ENCODE measurements at places on chromosomes 5 and 9. TPM values are rescaled to one million over a fixed set of nuclear protein-coding genes. Genes with fewer than 3 reads are reported as not detected.
A peak's percentile ranks its signal among the peaks of the same experiment; 100 is the strongest.

DNA sequence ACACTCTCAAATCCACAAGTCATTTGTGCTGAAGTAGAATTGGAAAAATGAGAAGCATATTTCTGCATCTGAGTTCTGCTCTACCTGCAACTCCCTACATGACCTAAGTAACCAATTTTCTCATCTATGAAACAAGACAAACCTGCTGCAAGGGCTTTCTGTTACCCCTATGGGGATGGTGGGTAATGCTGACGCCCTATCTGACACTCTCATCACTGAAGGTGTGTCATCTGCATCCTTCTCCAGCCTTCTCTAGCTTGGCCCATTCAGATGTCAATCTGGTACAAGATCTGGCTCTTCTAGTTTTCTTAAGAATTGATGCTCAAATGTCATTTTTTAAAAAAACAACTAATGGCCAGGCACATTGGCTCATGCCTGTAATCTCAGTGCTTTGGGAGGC, 73.8 kb downstream of the RFX3 start:
- no peak overlapping the region for H3K4me3 ChIP-seq
- H3K4me1 ChIP-seq = no peaks in the 10 kb centered on the region
- no peak for DNase-seq
- no peak overlapping the region for H3K27ac ChIP-seq
- H3K27me3 ChIP-seq = no peaks in the 10 kb centered on the region

GRCh38 chr5:161547406-161547737, 847 bp upstream of the GABRB2 start:
- H3K27ac ChIP-seq = no peak overlapping the region
- peak overlapping the region; percentile 22 for H3K4me3 ChIP-seq
- no peaks in the 10 kb centered on the region for H3K36me3 ChIP-seq
- no peak for DNase-seq
- peaks cover 1% of the 10 kb centered on the region for H3K4me1 ChIP-seq

BNC2 gene
- 47.9 TPM for total RNA-seq

- no peaks in the 10 kb centered on the region for H3K36me3 ChIP-seq
- no peaks in the 10 kb centered on the region for H3K27me3 ChIP-seq
- peaks cover 6% of the 10 kb centered on the region for H3K4me1 ChIP-seq
- no peak for DNase-seq
Measured at GRCh38 chr5:95735406-95735805, 4.3 kb downstream of the RHOBTB3 start.

DNA sequence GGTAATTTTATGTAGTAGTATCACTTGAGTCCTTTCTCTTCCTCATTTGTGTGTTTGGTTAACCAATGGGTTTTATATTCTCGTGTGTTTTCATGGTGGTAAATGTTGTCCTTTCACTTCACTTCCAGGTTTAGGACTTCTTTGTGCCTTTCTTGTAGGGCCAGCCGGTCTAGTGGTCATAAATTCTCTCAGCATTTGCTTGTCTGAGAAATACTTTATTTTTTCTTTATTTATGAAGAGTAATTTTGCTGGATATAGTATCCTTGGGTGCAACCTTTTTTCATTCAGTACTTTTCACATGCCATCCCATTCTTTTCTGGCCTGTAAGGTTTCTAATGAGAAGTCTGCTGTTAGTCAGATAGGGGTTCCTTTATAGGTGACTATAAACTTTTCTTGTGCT, 107.1 kb downstream of the GNA14 start:
- H3K36me3 ChIP-seq = no peaks in the 10 kb centered on the region
- no peaks in the 10 kb centered on the region for H3K4me1 ChIP-seq
- DNase-seq = no peak
- H3K27ac ChIP-seq = no peak overlapping the region
- H3K27me3 ChIP-seq = no peaks in the 10 kb centered on the region
- H3K4me3 ChIP-seq = no peak overlapping the region

DNA sequence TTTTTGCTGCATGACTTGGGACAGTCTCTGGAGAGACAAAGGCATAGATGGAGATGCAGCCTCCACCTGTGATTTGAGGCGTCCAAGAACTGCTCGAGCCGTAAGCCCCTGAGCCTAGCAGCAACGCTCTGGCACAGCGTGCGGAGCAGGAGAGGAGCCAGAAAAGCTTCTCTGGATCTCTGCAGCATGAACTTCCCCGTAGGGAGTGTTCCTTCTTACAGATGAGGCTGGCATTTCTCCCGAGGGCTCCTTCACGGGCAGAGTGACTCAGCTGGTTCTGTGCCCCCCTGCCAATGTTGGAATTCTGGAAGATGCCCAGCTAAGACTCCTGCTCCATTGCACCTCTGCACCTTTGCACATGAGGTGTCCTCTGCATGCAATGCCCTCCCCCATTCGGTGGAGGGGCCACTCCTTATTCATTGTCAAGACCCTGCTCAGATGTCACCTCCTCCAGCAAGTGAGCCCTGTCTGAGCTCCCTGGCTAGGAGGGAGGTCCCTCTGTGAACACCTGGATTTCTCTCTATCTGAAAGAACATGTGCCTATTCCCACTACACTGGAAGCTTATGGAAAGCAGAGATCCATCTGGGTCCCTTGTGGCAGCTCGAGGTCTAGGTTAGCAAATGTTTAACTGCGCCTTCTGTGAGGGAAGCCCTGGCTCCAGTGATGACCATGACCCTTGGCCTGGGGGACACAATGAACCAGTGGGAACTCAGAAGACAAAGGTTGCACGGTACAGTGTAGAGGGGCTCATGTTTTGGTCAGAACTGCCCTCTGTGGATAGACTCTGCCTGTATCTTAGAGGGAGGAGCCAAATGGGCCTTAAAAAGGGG, 39.6 kb downstream of the SH3PXD2B start:
- H3K36me3 ChIP-seq = no peaks in the 10 kb centered on the region
- peaks cover 54% of the 10 kb centered on the region for H3K4me1 ChIP-seq
- no peak overlapping the region for H3K4me3 ChIP-seq
- no peaks in the 10 kb centered on the region for H3K27me3 ChIP-seq
- DNase-seq = peak; percentile 70
- H3K27ac ChIP-seq = peak overlapping the region; percentile 65

DNA sequence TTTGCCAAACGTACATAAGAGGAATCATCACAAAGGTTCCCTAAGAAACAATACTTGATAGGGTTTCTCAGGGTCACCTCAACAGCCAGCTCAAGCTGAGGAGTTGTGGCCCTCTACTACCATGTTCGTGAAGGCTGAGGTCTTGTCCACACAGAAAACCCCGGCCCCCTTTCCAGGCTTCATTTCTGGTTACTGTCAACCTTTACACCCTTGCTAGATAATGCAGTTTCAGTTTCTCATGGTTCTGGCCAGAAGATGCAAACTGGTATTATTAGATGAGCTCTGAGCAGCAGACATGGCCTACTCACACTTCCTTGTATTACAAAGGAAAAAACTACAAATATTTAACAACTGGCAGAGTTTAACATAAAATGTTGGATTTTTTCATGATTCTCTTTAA, 22.8 kb upstream of the KCNN2 start:
- no peak overlapping the region for H3K27ac ChIP-seq
- H3K4me3 ChIP-seq = no peak overlapping the region
- no peaks in the 10 kb centered on the region for H3K27me3 ChIP-seq
- DNase-seq = no peak

GRCh38 chr5:179967489-179967888, 59.8 kb upstream of the TBC1D9B start:
- no peak overlapping the region for H3K27ac ChIP-seq
- no peak overlapping the region for H3K4me3 ChIP-seq
- DNase-seq = no peak

DNA sequence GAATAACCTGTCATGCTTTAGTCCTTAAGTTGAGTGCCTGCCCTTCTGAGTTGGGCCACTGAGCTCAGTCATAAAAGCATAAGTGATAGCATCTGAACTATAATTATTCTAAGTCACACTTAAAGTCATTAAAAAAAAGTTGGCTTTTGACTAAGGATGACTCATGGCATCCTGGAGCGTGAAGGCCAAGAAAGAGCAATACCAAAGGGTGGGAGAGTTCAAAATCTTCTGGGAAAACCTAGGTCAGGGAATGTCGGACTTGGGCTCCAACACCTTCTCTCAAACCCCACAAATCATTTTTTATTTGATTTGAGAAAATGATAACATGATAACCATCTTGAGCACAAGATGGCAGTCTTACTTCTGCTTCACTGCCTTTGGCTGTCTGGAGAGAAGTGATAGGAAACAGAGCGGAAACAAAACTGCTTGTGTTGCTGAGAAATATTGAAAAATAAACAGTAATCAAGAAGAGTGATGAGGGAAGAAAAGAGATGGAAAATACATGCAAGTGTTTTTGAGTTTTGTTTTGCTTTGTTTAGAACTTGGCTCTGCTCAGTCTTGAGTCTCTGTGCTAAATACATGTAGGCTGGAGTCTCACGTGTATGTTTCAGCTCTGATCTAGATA, 16.9 kb upstream of the NTRK2 start:
- no peaks in the 10 kb centered on the region for H3K27me3 ChIP-seq
- no peak overlapping the region for H3K4me3 ChIP-seq
- DNase-seq = no peak
- H3K36me3 ChIP-seq = no peaks in the 10 kb centered on the region
- H3K4me1 ChIP-seq = no peaks in the 10 kb centered on the region

- peaks cover 14% of the 10 kb centered on the region for H3K4me1 ChIP-seq
- H3K27me3 ChIP-seq = no peaks in the 10 kb centered on the region
- DNase-seq = no peak
- H3K4me3 ChIP-seq = no peak overlapping the region
- H3K27ac ChIP-seq = no peak overlapping the region
- no peaks in the 10 kb centered on the region for H3K36me3 ChIP-seq
Measured at GRCh38 chr5:56175021-56175420, 58.1 kb downstream of the ANKRD55 start.

- peak within 1 kb of the TSS; percentile 98 for H3K27ac ChIP-seq
- peak; percentile 79 for DNase-seq
- H3K4me3 ChIP-seq = peak within 1 kb of the TSS; percentile 78
Measured at GRCh38 chr5:132257131-132258101, at the start of gene PDLIM4. TSS of gene PDLIM4 (plus strand) at chr5:132257696. CDS start at chr5:132257735, 39 bp downstream.

DNA sequence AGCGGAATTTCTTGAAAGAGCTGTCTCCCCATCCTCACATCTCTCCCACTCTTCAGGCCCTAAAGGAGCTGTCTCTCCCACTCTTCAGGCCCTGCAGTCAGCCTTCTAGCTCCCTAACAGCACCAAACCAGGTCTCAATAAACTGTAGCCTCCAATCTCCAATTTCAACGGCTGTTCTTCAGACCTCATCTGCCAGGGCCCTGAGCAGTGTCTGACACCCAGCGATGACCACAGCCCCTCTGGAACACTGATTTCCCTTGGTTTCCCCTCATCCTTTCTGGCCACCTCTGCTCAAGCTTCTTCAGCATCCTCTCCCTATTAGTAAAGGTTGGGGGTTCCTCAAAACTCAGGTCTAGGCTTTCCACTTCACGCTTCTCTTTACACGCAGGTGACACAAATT, 1.6 kb upstream of the P4HA2 start:
- peaks cover 7% of the 10 kb centered on the region for H3K4me1 ChIP-seq
- no peak overlapping the region for H3K27ac ChIP-seq
- no peak overlapping the region for H3K4me3 ChIP-seq
- DNase-seq = no peak
- H3K36me3 ChIP-seq = no peaks in the 10 kb centered on the region

- no peaks in the 10 kb centered on the region for H3K36me3 ChIP-seq
- DNase-seq = no peak
- H3K27me3 ChIP-seq = no peaks in the 10 kb centered on the region
- H3K4me3 ChIP-seq = no peak overlapping the region
- H3K27ac ChIP-seq = no peak overlapping the region
- H3K4me1 ChIP-seq = no peaks in the 10 kb centered on the region
Measured at GRCh38 chr5:143652108-143652700, 159.8 kb upstream of the HMHB1 start.

DNA sequence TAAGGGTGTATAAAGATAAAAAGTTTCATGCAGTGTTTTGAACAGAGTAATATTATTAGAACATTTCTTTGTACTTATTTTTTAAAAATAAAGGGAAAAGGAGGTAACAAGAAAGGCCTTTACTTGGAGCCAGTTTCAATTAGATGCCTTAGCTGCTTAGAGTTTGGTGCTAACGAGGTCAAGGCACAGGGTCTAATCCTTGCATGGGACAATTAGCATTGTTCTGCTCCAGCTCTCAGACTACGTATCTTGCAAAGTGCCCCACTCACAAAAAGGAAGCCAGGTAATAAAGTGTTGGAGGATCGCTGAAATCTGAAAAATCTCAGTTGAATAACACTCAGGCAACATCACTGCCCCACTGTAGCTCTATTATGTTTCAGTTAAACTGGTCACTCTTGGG, 2011.3 kb downstream of the EFNA5 start:
- no peaks in the 10 kb centered on the region for H3K27me3 ChIP-seq
- H3K36me3 ChIP-seq = no peaks in the 10 kb centered on the region
- no peak overlapping the region for H3K4me3 ChIP-seq
- no peak for DNase-seq
- H3K27ac ChIP-seq = no peak overlapping the region
- no peaks in the 10 kb centered on the region for H3K4me1 ChIP-seq

- H3K27ac ChIP-seq = no peak within 1 kb of the TSS
- DNase-seq = no peak
- no peak within 1 kb of the TSS for H3K4me3 ChIP-seq
- H3K36me3 ChIP-seq = no peaks in the 10 kb centered on the region
Measured at GRCh38 chr5:3595006-3595961, at the start of gene IRX1. TSS of gene IRX1 (plus strand) at chr5:3595832. CDS start at chr5:3596106, 274 bp downstream.

GLDC gene
- total RNA-seq = 2.9 TPM

DNA sequence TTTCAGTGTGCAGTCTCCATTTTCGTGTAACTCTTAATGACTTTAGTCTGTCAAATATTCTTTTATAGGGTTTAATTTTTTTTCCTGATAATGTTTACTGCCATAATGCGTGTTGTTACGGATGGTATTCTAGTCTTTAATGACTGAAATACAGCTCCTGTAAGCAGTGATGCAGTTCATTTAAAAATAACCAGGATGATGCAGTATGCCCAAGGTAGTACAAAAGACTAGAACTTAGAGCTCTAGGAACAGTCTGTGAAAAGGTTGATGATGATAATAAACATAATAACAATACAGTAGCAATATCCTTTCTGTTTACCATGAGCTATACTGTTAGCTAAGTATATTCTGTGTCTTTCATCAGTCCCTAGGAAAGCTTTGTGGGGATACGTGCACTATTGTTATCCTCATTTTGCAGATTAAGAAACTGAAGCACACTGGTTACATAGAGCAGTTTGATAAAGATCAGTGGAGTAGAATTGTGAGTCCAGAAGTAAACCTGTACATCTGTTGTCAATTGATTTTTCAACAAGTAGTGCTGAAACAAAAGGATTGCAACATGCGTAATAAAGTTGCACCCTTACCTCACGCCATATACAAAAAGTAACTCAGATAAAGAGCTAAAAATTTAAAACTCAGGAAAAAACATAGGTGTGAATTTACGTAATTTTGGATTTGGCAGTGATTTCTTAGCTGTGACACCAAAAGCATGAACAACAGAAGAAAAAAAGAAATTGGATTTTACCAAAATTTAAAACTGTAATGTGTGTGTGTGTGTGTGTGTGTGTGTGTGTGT, 64.5 kb downstream of the MTREX start:
- DNase-seq = no peak
- H3K27me3 ChIP-seq = no peaks in the 10 kb centered on the region
- H3K27ac ChIP-seq = no peak overlapping the region
- no peaks in the 10 kb centered on the region for H3K36me3 ChIP-seq

- H3K27ac ChIP-seq = no peak overlapping the region
- H3K27me3 ChIP-seq = no peaks in the 10 kb centered on the region
- H3K36me3 ChIP-seq = no peaks in the 10 kb centered on the region
Measured at GRCh38 chr5:135063056-135063445, 29.0 kb upstream of the PITX1 start.

MZB1 gene
- total RNA-seq = 0.50 TPM

PDZD2 gene
- total RNA-seq = 44.4 TPM

Data from ovary (tissue), 10 donors.